ENCODE measurements at places on chromosomes 5 and 9. TPM values are rescaled to one million over a fixed set of nuclear protein-coding genes. Genes with fewer than 3 reads are reported as not detected.
A peak's percentile ranks its signal among the peaks of the same experiment; 100 is the strongest.

CDC25C gene
- not detected for total RNA-seq

RORB gene
- total RNA-seq = 1.2 TPM

CDC20B gene
- total RNA-seq = not detected

TICAM2 gene
- 8.3 TPM for total RNA-seq

CARTPT gene
- total RNA-seq = not detected

RLN2 gene
- not detected for total RNA-seq

FBXL7 gene
- total RNA-seq = 32.7 TPM

PCDHGC4 gene
- total RNA-seq = 6.1 TPM

IRX2 gene
- not detected for total RNA-seq

PCDHA5 gene
- total RNA-seq = 0.26 TPM

DNA sequence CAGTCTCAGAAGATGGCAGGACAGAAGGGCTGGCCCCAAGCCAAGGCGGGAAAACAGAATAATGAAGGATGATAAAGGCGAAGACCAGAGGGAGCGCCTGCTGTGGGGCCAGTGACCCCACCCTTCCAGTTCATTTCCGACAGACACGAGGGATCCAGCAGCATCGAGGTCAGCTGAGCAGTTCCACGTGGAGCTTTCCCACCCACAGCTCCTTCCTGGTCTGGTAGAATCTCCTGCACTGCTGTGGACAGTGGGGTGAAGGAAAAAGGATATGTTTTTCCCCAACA, 265.9 kb upstream of the VLDLR start:
- H3K4me3 ChIP-seq = no peak overlapping the region
- H3K27ac ChIP-seq = no peak overlapping the region
- H3K27me3 ChIP-seq = no peaks in the 10 kb centered on the region
- no peaks in the 10 kb centered on the region for H3K4me1 ChIP-seq
- DNase-seq = no peak

DNA sequence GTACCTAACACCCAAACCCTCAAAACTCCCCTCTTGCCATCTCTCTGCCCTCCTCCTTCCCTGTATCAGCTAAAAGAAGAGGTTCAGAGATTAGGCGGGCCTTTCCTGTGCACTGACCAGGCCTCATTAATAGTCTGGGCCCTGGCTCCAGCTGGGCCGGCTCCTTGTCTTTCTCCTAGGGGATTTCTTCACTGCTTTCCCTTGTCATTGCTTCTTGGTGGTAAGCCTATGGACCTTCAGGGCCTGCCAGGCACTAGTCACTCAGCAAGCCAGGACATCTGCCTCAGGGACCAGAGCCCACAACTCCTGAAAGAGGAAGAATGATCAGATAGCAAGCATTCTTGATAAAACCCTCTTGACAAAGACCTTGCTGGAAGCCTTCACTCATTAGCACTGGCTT, 50.9 kb downstream of the MRRF start:
- no peak overlapping the region for H3K4me3 ChIP-seq
- no peaks in the 10 kb centered on the region for H3K4me1 ChIP-seq
- no peak overlapping the region for H3K27ac ChIP-seq
- H3K27me3 ChIP-seq = no peaks in the 10 kb centered on the region
- DNase-seq = no peak

GRCh38 chr5:56608217-56608925, 207.0 kb upstream of the MAP3K1 start:
- peak; percentile 57 for DNase-seq
- H3K27me3 ChIP-seq = no peaks in the 10 kb centered on the region
- H3K36me3 ChIP-seq = no peaks in the 10 kb centered on the region
- no peaks in the 10 kb centered on the region for H3K4me1 ChIP-seq
- H3K4me3 ChIP-seq = no peak overlapping the region

GRCh38 chr5:138755084-138755748, 2.0 kb downstream of the CTNNA1 start:
- H3K4me1 ChIP-seq = peaks cover 3% of the 10 kb centered on the region
- no peaks in the 10 kb centered on the region for H3K36me3 ChIP-seq
- no peaks in the 10 kb centered on the region for H3K27me3 ChIP-seq

DNA sequence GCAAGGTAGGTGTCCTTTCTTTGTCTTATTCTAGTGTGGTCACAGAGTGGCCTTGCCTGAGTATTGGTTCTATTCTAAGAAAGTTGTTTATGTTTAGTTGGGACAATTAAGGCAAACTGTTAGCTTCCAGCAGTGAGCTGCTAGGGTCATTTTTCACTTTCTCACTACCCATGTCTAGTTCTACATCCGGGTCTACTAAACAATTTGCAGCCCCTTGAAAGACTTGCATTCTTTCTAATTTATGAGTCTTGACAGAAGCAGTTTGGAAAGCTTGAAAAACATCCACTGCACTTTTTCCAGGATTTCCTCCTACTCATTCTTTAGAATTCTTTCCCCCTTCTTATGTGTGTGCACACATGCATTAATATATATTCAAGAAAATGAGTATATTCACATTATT, 892.2 kb upstream of the ACO1 start:
- H3K4me1 ChIP-seq = no peaks in the 10 kb centered on the region
- H3K27me3 ChIP-seq = no peaks in the 10 kb centered on the region

- no peak for DNase-seq
- H3K4me3 ChIP-seq = peak overlapping the region; percentile 89
- peaks cover 2% of the 10 kb centered on the region for H3K4me1 ChIP-seq
- H3K27me3 ChIP-seq = no peaks in the 10 kb centered on the region
- peak overlapping the region; percentile 11 for H3K27ac ChIP-seq
Observed at GRCh38 chr9:132078699-132079356, 839 bp downstream of the MED27 start.

GRCh38 chr5:137580030-137580429, 80.9 kb upstream of the SPOCK1 start:
- no peak overlapping the region for H3K4me3 ChIP-seq
- H3K36me3 ChIP-seq = no peaks in the 10 kb centered on the region
- no peak for DNase-seq
- H3K4me1 ChIP-seq = no peaks in the 10 kb centered on the region

DNA sequence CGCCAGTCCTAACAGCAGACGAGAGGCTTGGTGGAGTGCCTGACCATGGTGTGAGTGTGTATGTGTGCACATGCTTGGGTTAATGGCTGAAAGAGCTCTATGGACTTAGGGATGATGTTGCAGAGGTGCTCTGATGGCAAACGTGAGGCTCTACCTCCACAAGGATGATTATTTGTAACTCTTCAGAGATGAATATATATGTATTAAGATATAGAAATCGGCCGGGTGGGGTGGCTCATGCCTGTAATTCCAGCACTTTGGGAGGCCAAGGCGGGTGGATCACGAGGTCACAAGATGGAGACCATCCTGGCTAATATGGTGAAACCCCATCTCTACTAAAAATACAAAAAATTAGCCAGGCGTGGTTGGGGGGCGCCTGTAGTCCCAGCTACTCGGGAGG, 253.4 kb upstream of the CDH18 start:
- no peak overlapping the region for H3K27ac ChIP-seq
- no peak for DNase-seq
- no peaks in the 10 kb centered on the region for H3K36me3 ChIP-seq
- no peaks in the 10 kb centered on the region for H3K27me3 ChIP-seq
- H3K4me1 ChIP-seq = no peaks in the 10 kb centered on the region
- H3K4me3 ChIP-seq = no peak overlapping the region

DNA sequence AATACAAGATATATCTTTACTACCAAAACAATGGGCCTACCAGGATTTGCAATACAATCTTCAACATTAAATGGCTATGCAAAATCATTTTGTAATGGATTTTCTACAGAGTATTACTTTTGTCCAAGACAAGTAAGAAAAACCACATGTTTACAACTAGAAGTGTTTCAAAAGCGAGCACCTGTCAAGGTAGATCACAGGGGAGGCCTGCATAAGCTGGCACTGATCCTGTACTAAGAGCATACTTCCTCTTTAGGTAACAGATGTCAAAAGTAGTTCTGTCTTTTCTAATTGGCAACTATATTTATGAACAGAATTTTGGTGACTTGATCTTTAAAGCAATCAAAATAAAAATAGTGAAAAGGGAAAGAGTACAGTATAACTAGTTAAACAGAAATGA, 249.0 kb downstream of the MLLT3 start:
- H3K27ac ChIP-seq = no peak overlapping the region
- H3K4me3 ChIP-seq = no peak overlapping the region
- no peak for DNase-seq
- no peaks in the 10 kb centered on the region for H3K36me3 ChIP-seq
- no peaks in the 10 kb centered on the region for H3K4me1 ChIP-seq
- H3K27me3 ChIP-seq = no peaks in the 10 kb centered on the region

GRCh38 chr5:30764704-30765103, 428.8 kb upstream of the CDH6 start:
- no peaks in the 10 kb centered on the region for H3K36me3 ChIP-seq
- no peak overlapping the region for H3K4me3 ChIP-seq
- no peak for DNase-seq

DNA sequence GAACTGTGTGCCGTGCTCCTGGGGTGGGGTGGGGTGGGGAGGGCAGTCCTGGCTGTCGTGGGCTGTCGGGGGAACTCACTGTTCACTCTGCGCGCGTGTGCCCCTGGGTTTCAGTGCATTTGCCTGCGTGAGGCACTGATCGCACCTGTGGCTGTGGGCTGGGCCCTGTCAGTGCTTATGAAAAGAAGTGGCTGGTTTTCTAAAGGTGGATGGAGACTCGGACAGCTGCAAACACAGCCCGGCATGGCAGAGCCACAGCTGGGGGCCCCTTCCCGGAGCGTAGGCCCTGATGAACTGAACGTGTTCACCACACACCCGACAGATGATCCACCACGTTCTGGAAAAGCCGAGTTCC, 42.7 kb downstream of the NKD2 start:
- DNase-seq = no peak
- H3K27me3 ChIP-seq = no peaks in the 10 kb centered on the region
- no peaks in the 10 kb centered on the region for H3K4me1 ChIP-seq
- H3K36me3 ChIP-seq = no peaks in the 10 kb centered on the region
- no peak overlapping the region for H3K27ac ChIP-seq

DNA sequence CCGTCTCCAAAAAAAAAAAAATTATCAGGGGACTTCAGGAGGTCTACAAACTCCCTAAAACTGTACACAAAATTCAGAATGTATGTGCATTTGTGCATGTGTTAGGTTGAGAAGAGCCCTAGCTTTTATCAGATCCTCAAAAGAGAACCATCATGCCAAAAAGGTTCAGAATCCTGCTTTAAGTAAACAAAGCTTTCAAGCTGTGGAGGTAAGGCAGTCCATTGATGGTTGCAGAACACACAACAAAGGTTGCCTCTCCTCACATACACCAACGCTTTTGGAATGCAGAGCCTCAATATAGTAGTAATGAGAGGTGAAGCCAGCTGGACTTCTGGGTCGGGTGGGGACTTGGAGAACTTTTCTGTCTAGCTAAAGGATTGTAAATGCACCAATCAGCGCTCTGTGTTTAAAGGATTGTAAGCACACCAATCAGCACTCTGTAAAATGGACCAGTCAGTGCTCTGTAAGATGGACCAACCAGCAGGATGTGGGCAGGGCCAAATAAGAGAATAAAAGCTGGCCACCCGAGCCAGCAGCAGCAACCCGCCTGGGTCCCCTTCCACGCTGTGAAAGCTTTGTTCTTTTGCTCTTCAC, 57.9 kb upstream of the RNF38 start:
- H3K27me3 ChIP-seq = no peaks in the 10 kb centered on the region
- peaks cover 2% of the 10 kb centered on the region for H3K4me1 ChIP-seq
- no peak overlapping the region for H3K4me3 ChIP-seq
- H3K36me3 ChIP-seq = no peaks in the 10 kb centered on the region
- no peak overlapping the region for H3K27ac ChIP-seq
- no peak for DNase-seq

- H3K27me3 ChIP-seq = no peaks in the 10 kb centered on the region
- no peaks in the 10 kb centered on the region for H3K36me3 ChIP-seq
- no peak overlapping the region for H3K27ac ChIP-seq
Observed at GRCh38 chr9:137445275-137445807, 4.2 kb upstream of the ENTPD8 start.

Data from aorta (tissue), 5 donors.